ENCODE measurements at places on chromosomes 6 and 20.

GRCh38 chr6:109747221-109747620, 56.1 kb downstream of the FIG4 start:
- no peak for DNase-seq

DNA sequence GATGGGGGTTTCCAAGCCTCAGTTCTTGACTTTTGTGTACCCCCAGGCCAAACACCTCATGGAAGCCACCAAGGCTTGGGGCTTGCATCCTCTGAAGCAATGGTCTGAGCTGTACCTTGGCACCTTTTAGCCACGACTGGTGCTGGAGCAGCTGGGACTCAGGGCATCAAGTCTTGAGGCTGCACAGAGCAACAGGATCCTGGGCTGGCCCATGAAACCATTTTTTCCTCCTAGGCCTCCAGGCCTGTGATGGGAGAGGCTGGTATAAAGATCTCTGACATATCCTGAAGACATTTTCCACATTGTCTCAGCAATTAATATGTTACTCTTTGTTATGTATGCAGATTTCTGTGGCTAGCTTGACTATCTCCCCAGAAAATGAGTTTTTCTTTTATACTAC, 269.1 kb upstream of the TBX18 start:
- no peak for DNase-seq

- no peak for DNase-seq
Measured at GRCh38 chr6:21731411-21732031, 138.0 kb downstream of the SOX4 start.

- DNase-seq, result no peak
Measured at GRCh38 chr6:156953127-156953478, 175.9 kb downstream of the ARID1B start.

GRCh38 chr6:45387236-45387635, 9.5 kb upstream of the SUPT3H start:
- DNase-seq, result no peak

- no peak for DNase-seq
Measured at GRCh38 chr6:77773157-77773822, 120.5 kb downstream of the MEI4 start.

DNA sequence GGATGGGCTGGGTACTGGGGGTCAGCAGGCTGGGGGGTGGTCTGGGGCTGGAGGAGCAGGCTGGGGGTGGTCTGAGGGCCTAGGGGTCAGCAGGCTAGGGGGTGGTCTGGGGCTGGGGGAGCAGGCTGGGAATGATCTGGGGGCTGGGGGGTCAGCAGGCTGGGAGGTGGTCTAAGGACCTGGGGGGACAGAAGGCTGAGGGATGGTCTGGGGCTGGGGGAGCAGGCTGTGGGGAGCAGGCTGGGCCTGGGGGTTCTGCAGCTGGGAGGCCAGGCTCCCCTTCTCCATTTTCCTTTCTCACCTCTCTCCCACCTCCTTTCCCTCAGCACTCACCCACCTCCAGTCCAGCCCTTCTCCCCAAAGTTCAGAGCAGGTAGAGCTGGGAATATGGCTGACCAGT, 114.2 kb downstream of the PSMB1 start:
- DNase-seq, result no peak

GRCh38 chr6:147506704-147507114, 1.8 kb upstream of the SAMD5 start:
- no peak for DNase-seq

DNA sequence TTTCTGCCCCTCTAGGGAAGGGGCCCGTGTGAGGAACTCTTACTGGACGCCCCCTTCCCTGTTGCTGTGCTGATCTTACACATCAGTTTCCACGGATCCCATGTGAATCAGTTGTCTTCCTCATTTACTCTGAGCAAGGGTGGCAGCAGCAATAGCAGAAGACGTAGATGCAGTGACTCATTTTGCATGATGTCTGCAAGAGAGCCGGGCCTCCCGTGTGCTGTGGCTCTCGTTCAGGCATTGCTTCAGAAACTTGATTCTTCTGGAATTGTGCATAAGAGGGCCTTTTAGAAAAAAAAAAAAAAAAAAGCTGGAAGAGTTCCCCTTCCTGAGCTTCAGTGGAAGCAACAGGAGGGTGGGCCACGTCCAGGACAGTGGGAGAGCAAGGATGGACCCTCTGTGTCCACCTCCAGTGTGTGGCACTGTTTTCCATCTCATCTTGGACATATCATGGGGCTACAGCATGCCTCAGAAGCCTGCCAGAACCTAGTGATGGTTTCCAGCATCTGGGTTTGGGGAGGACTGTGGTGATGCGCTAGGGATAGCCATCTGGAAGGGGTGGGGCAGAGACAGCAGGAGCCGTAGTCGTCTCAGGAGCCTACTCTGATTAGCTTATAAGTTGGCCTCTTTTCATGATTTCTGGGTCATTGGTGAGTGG, 62.1 kb downstream of the FOXO3 start:
- DNase-seq, result no peak
